ENCODE measurements at places on chromosomes 2 and 18. TPM values are rescaled to one million over a fixed set of nuclear protein-coding genes. Genes with fewer than 3 reads are reported as not detected.

The NR4A2 gene
- total RNA-seq: 3.9 TPM

The IL37 gene
- total RNA-seq: not detected

The TFCP2L1 gene
- 1.7 TPM for total RNA-seq

The VIL1 gene
- total RNA-seq: 0.44 TPM

The CHRNA1 gene
- 0.41 TPM for total RNA-seq

The PROM2 gene
- total RNA-seq: 0.62 TPM

The TSGA10 gene
- 4.2 TPM for total RNA-seq

The IL36B gene
- not detected for total RNA-seq

The ANKRD30B gene
- not detected for total RNA-seq

The TMEM17 gene
- 1.7 TPM for total RNA-seq

The SERPINB3 gene
- not detected for total RNA-seq

The VAPA gene
- total RNA-seq: 180 TPM

Data from endothelial cell (in vitro differentiated cells).